ENCODE measurements at places on chromosomes 2 and 18.

- DNase-seq: no peak
These were observed 10.5 kb upstream of the KLF7 start for GRCh38 chr2:207176247-207176646.

GRCh38 chr2:189362283-189362682 lies 79.0 kb upstream of the WDR75 start:
- DNase-seq: peak; percentile 25

GRCh38 chr2:235396071-235396846 lies 97.6 kb upstream of the AGAP1 start:
- no peak for DNase-seq

DNA sequence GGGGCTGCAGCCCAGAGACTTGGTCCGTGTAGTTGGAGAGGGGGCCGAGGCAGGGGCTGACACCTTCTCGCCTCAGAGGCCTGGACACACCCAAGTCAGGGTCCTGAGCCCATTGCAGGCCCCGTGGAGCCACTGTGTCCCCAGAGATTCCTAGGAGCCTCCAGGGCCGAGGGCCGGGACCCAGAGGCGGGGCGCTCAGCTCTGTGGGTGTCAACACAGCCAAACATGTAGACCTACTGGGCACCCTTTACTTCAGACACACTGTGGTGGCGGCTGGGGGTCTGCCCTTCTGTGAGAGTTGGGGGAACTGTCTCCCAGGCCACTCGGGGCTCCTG lies 459 bp upstream of the ESPNL start:
- no peak for DNase-seq

- DNase-seq: peak; percentile 35
These were observed 221.4 kb downstream of the CMPK2 start for GRCh38 chr2:6644261-6644660.

GRCh38 chr2:136060416-136060815 lies 57.5 kb downstream of the CXCR4 start:
- no peak for DNase-seq

- no peak for DNase-seq
These were observed 149.9 kb downstream of the RPIA start for GRCh38 chr2:88841224-88841929.

GRCh38 chr2:197944416-197945096 lies 140.2 kb downstream of the PLCL1 start:
- no peak for DNase-seq

- no peak for DNase-seq
These were observed 59.0 kb downstream of the SPRED2 start for GRCh38 chr2:65373365-65373918.

DNA sequence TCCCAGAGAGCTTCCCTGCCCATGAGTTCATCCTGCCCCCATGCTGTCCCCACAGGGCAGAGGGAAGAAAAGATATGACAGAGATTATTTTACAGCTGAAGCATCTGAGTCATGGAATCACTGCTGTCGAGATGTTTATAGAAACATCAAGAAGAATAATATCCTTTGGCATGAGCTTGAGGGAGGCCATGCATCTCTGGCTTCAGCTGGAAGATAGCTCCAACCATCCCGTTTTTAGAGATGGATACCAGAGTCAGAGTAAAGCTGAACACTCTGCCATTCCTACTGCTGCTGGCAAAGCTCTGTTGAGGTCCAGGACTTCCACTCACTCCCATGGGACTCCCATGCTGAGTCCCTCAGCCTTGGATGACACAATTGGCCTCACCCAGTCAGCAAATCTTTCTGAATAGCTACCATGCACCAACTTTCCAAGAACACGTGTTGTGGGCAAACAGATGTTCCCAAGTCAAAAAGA lies 167.8 kb downstream of the TTC32 start:
- peak; percentile 42 for DNase-seq

DNA sequence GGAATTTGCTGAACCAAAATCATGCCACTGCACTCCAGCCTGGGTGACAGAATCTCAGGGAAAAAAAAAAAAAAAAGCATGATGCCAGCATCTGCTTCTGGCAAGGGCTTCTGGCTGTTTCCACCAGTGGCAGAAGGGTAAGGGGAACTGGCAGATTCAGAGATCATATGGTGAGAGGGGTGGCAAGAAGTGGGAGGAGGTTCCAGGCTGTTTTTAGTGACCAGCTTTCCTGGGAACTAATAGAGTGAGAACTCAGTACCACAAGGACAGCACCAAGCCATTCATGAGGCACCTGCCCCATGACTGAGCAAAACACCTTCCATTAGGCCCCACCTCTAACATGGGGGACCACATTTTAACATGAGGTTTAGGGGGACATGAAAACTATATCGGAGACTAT lies 18.4 kb upstream of the CLASP1 start:
- DNase-seq: no peak

GRCh38 chr2:183019718-183020442 lies 18.4 kb downstream of the NCKAP1 start:
- DNase-seq: no peak

DNA sequence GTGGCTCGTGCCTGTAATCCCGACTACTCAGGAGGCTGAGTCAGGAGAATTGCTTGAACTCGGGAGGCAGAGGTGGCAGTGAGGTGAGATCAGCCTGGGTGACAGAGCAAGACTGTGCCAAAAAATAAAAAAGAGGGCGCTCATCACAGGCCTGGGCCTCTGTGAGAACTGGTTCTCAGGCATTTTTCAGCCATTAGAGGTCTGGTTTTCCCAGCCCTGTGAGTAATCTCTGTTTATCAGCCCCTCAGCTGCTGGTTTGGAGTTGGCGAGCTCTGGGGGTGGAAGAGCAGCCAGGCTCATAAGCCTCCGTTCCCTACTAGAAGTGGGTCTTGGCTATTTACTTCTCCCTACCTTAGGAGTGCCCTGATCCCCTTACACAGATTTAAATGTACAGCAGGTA lies 53.1 kb downstream of the CHRNA1 start:
- DNase-seq: no peak

GRCh38 chr18:10515456-10515855 lies 10.4 kb upstream of the NAPG start:
- no peak for DNase-seq

Data from skin of body (tissue), 3 donors.